ENCODE measurements at places on chromosomes 1 and 21.

- no peak for DNase-seq
These were observed at the start of gene BRINP2 for GRCh38 chr1:177170756-177171535. BRINP2 (plus strand) TSS chr1:177170958; CDS start chr1:177229877, 58,919 bp downstream.

GRCh38 chr1:16607433-16607851 is 5.9 kb downstream of the NBPF1 start:
- no peak for DNase-seq

DNA sequence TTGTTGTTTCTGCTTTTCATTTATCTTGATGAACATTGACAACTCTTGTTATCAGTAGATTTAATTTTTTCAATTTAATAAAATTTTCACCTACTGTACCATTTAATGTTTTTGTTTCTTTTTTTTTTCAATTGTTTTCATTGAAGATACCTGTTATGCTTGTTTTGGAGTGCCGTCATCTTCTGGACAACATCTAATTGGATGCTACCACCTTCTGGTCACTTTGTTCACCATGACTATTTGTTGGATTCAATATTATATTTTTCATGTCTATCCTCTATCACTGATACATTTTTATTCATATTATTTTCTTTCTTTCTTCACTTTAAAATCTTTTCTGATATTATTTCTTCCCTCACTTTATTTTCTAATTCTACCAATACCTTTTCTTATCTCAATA is 14.0 kb downstream of the KRTAP21-2 start:
- DNase-seq: no peak

DNA sequence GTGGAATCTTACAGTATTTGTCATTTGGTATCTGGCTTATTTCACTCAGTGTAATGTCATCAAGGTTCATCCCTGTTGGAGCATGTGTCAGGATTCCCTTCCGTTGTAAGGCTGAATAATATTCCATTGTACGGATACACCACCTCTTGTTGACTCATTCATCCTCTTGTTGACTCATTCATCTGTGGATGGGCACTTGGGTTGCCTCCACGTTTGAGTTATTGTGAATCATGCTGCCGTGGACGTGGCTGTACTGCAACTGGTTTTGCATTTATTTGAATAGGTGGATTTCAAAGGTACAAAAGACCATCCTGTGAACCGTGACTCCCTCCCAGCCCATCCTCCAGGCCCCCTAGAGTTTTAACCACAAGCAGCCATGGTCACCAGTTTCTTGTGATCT is 11.9 kb upstream of the TCP10L start:
- no peak for DNase-seq

DNA sequence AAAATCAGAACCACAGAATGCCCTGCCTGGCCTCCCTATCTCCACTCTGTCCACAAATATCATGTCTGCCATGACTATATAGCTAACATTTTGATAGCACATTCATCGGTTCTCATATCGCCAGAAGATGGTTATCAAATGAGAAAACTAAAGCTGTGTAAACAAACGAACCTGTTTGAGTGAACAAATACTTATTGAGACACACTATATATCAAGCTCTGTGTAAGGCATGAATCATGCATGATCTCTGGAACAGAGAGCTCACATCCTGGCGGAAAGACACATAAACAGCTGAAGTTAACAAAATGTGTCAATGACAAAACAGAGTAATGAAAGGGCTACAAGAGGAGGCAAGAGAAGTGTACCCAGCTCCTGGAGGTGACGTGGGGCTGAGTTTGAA is 13.1 kb downstream of the KCND3 start:
- no peak for DNase-seq

DNA sequence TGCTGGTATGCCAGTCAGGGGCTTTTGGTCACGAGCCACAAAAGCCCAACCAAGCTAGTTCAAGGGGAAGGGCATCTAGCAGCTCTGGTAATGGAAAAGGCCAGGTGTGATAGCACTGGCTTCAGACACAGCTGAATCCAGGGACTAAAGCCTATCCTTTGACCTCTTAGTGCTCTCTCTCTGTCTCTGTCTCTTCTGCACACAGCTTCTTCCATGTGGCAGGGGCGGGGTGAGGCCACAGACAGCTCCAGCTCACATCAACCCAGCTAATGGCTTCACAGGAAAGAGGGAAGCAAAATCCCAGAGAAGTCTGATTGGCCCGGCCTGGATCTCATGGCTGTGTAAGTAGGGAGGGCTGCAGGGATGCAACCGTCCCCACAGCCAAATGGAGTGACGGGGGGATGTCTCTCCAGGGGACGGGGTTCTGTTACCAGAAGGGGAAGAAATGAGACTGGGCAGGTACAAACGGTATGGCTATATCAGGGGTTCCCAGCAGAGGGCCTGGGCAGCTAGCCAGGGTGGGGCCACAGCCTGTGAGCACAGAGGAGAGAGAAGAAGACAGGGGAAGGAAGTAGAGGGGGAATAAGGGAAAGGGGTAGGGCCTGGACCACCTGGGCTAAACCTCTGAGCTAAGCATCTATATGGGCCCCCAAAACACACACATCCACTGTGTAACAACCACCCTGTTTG is 42.4 kb downstream of the FBXO2 start:
- DNase-seq: no peak

GRCh38 chr1:63795455-63795854 is 21.6 kb downstream of the ROR1 start:
- DNase-seq: no peak

DNA sequence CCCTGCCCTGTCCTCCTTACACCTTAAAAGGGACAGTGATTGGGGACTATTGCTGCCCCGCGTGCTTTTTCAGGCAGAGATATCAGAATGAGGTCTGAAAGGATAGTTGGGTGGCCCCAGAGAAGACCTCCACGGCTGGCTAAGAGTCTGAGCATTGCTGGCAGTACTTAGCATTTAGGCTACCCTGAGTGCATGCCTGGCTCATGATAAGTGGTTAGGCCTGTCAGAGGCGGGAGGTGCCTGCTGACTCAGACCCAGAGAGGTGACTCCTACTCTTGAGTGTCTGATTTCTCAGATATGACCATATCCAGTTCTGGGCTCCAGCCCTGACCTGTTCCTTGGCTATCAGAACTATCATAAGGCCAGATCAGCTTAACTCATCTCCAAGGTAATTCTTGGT is 213.7 kb downstream of the PBX1 start:
- no peak for DNase-seq

DNA sequence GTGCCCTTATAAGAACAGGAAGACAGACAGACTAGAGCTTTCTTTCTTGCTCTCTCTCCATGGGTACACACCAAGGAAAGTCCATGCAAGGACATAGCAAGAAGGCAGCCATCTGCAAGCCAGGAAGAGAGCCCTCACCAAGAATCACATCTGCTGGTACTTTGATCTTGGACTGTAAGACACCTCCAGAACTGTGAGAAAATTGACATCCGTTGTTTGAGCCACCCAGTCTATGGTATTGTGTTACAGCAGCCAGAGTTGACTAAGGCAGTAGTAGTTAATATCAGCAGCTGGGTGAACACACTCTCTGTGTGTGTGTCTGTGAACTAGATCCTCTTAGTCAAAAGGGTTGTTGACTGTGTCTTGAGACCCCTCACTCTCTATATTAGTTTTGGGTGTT is 53.8 kb upstream of the PPP2R5A start:
- no peak for DNase-seq

- DNase-seq: no peak
These were observed 9.1 kb downstream of the HIPK1 start for GRCh38 chr1:113938192-113938591.

DNA sequence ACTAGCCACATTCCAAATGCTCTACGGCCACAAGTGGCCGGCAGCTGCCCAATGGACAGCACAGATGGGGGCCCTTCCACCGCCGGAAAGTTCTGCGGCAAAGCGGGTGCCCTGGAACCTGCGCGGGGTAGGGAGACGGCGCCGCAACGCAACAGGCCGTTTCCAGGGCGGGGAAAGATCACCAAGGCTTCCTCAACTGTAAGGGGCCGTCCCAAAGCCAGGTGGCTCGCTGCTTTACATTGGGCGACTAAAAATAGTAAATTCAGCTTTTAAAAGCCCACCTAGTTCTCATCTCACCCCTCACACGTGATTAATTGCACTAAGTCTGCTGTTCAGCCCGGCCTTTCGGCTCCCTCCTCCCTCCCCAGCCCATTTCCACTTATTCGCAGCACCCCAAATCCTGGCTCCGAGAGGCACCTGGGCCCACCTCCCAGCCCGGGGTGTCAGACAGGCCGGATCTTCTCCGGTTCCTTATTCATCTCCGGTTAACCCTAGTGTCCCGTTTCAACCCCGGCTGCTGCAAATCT is 643 bp downstream of the CFAP298 start:
- no peak for DNase-seq

DNA sequence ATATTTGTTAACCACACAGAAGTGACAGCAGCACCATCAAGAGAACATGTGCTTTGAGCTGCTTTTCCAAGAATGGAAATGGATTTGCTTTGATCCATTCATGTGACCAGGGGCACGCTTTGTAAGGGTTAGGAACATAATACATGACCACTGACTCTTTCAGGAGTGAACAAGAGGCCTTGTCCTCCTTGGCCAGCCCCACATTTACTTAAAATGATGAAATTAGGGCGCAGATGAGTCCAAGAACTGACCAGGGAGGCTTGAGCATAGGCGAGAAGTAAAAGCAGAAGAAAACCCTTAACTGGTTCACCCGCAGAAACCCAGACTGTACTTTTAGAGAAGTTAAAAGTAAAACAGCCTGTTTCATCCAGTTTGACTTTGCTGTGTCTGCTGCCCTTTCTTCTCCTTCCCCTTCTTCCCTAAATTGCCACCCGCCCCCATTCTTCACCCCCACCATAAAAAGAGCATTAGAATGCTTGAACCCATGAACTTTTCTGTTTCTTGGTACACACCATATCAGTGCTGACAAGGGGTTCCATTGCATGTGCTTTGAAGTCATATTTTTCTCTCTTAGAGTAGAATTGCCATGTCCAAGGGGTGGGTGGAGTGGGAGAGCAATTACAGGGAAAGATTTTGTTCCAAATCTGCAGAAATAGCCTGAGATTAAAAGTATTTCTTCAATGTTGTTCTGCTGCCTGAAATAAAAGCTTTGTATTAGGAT is 2.6 kb upstream of the GLUL start:
- no peak for DNase-seq

DNA sequence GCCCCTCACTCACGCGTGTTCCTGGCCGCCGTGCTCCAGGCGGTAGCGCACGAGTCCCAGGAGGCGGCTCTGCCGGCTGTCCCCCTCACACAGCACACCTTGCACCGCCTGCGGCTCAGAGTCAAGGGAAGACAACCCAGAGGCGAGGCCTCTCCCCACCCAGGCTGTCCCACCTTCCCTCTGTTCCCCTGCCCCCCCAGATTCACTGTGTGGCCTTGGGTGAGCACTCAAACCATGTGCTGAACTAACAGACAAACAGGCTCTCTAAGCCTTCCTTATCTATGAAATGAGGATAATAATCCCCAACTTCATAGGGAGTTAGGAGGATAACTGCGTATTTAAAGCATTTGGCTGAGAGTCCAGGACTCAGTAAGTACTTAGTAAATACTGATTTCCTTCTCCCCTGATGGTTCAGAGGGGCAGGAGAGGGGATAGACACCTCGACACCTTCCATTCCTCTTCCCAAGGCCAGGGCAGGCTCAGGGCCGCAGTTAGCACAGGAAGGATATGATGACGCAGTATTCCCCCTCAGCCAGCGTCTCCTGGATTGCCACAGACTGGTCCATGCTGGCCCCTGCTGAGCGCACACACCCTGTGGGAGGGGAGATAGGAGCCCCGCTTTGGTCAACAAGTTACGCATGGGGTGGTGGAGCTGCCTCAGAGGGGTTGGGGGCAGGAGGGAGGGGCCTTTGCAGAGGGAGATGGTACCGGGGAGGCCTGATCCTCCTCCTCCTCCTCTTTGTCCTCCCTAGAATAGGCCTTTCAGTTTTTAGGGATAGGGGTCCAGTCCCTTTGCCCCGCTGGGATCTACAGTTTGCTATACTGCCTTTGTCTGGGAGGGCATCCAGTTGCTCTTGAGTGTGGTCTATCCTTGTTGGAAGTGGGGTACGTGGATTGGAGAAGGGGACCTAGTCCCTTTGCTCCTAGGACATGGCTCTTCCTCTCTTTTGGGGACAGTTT is 830 bp downstream of the INPP5B start:
- no peak for DNase-seq

DNA sequence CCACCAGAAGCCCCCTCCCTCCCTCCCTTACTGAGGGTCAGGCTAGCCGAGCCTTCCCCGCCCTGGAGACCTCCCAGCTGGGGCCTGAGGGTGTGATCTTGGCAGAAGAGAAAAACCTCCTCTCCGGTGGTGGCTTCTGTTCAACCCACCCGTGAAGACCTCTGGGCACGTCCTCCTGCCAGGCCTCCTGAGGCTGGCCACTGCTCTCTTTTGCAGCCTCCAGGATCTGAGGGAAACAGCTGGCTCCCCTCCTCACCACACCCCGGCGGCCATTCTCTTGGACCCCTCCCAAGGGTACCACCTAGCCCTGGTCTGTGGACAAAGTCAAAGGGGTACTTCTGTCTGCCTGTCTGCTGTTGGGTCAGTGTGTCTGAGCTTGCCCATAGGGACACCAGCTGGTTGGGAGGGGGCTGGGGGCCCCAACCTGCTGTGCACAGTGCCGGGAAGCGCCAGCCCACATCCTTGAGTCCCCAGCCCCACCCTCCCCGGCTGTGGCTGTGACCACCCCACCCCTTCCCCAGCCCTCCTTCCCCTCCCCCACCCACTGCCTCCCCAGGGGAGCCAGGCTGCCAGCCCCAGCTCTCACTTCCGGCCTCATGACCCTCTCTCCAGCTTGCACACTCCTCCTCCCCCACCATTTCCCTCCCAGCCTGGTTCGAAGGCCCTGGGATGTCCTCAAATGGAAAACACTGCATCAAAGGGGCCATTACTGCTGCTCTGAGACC is 48.1 kb downstream of the AHDC1 start:
- no peak for DNase-seq

DNA sequence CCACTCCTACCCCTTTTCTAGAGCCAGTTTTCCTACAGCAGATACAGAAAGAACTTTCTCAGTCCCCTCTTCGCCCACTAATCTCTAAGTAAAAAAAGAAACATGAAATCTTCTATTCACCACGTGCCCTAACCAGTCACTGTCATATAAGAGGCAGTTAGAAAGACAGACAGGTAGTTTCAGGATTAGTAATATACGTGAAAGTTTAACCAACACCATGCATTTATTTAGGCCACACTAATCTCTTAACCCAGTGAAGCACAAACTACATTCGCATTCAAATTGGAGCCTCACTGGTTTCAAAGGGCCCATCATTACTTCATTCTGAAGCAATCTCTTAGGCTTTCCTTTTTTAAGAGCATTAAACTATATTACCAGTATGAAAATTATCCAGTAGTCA is 10.1 kb downstream of the GPATCH2 start:
- no peak for DNase-seq

DNA sequence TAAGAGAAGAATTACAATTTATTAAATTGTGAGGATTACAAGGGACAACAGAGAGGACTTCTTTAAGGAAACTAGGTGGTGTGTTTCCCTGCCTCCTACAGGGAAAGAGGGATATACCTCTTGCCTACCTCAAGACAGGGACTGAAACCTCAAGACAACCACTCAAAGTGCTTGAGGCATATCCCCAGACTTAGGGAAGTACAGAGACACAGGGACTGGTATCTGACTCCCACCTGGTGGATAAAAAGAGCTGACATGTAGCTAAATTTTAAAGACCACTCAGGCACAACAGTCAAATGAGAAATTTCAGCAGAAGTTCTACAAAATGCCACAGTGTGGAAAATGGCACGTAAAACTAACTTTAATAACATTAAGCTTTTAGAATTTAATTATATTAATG is 21.3 kb downstream of the DENND2C start:
- DNase-seq: no peak

GRCh38 chr1:201430776-201431175 is 9.2 kb upstream of the TNNI1 start:
- no peak for DNase-seq
